ENCODE measurements at places on chromosomes 4 and X.

- no peak for DNase-seq
These were observed 35.4 kb downstream of the TBC1D14 start for GRCh38 chr4:6945052-6945409.

DNA sequence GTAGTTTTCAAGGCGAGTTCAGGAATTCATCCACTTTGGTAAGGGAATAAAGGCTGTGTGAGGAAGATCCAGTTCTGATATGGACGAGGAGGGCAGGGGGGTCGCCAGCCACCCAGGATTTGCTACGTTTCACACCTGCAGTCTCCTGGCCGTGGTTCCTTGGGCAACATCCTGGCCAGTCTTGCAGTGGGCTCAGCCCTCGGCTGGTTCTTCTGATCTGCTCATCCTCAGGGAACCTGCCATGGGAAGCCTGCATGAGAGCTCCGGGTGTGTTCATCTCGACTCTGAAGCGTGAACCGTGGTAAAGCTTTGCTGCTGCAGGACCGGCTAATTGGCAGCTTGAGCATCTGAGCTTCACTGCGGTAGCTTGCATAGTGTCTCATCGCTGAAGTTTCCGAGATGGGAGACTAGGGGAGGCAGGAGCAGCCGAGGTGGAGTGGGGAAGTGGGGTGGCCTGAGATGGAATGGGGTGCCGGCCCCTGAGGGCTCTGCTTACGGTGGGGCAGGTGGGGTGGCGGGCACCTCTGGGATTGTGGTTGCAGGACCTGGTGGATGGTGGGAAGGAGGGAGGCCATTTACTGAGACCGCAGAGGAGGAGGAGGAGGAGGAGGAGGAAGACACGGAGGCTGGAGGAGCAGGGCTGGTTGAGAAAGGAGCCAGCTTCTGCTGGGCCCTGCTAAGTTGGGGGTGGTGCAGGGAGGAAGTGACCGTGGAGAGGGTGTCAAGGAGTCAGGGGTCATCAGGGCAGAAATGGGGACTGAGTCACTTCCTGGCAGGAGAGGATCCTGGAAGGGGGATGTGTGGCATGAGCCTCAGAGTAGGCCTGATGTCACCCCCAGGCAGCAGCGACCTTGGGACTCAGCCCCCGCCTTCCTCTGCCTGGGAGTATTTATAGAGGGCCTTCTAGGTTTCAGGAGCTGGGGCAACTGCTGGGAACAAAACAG lies 213.1 kb upstream of the PSAPL1 start:
- DNase-seq = no peak

DNA sequence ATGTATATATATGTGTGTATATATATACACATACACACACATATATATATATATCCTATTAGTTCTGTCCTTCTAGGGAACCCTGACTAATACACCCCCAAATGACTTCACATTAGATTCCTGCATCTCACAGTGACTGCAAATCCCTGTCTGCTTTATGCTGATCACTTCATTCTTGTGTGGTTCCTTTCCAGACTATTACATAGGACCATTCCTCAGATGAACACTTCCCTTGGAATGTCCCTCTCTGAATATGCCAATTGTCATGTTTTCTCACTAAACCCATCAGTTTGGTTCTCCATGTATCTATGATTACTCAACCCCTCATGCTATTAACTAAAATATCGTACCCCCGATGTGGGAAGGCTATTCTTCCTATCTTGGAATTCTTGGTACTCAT lies 605.2 kb upstream of the NR3C2 start:
- no peak for DNase-seq

DNA sequence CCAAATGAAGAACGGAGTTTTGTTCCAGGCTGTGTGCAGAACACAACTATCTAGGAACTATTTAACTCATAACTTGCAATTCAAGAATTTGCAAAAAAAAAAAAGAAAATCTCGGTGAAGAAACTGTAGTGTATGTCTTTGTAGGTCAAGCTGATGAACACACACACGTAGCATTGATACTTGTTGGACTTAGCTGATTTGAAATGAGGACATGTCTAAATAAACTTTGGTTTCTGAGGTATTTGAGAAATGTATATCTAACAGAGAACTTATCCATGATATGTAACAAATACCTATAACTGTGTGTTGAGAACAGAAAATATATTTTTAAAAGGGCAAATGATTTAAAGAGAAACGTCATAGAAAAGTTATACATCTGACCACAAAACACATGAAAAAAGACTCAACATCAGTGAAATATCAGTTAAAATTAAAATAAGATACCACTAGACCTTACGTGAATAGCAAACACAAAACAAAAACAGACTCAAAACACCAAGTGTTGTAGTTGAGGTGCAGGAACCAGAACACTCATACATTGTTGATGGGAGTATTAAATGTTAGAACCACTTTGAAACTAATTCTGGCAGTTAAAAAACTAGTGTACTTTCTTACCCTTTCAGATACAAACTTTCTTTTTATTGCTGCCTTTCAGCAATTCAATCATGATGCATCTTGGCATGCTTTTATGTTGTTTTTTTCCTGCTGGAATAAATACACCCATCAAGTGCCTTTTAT lies 1535.8 kb upstream of the PCDH10 start:
- DNase-seq = no peak

GRCh38 chrX:1242891-1243402 lies 25.7 kb upstream of the CSF2RA start:
- DNase-seq = no peak

GRCh38 chr4:22334155-22334554 lies 181.7 kb downstream of the ADGRA3 start:
- DNase-seq = no peak

DNA sequence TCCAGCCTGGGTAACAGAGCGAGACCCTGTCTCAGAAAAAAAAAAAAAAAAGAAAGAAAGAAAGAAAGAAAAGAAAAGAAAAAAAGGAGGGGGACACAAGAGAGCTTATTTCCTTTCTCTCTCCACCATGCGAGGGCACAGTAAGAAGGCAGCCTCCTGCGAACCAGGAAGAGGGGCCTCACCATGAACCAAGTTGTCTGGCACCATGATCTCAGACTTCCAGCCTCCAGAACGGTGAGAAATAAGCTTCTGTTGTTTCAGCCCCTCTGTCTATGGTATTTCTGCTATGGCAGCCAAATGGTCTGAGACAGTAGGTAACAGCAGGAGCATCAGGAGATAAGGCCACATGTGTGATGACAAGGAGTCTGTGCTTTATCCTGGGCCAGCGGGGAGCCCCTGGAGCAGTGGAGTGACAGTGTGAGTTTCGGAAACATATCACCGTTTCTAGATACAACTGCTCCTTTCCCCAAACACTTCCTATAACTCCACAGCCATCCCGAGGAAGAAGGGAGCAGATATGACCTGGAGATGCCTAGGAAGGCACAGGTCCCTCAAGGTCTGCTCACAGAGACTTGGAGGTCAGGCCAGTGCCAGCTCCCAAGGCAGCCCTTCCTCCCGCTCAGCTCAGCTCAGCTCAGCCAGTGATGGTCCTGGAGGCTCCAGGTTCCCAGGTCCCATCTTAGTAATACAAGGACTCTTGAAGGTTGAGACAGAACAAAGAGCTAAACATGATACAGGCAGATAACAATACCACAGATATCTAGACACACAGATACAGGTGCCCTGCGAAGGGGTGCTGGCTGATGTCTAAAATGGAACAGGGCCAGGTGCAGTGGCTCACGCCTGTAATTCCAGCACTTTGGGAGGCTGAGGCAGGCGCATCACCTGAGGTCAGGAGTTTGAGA lies 17.7 kb downstream of the JAKMIP1 start:
- DNase-seq = no peak

GRCh38 chrX:67545893-67546495 lies 2.2 kb downstream of the AR start:
- DNase-seq = no peak

DNA sequence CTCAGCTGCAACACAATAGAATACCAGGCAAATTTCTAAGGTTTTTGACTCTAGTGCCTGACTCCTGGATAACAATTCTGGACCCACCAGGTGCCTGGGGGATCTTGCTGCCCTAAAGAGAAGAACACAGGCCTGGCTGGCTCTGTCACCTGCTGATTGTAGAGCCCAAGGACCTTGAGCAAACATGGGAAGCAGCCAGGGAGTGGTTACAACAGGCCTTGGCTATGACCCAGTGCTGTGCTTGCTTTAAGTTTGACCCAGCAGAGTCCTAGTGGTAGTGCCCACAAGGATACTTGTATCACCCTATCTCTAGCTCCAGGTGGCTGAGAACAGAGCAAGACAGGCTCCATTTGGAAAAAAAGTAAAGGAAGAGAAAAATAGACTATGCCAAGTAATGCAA lies 176.8 kb upstream of the DCAF12L2 start:
- no peak for DNase-seq

DNA sequence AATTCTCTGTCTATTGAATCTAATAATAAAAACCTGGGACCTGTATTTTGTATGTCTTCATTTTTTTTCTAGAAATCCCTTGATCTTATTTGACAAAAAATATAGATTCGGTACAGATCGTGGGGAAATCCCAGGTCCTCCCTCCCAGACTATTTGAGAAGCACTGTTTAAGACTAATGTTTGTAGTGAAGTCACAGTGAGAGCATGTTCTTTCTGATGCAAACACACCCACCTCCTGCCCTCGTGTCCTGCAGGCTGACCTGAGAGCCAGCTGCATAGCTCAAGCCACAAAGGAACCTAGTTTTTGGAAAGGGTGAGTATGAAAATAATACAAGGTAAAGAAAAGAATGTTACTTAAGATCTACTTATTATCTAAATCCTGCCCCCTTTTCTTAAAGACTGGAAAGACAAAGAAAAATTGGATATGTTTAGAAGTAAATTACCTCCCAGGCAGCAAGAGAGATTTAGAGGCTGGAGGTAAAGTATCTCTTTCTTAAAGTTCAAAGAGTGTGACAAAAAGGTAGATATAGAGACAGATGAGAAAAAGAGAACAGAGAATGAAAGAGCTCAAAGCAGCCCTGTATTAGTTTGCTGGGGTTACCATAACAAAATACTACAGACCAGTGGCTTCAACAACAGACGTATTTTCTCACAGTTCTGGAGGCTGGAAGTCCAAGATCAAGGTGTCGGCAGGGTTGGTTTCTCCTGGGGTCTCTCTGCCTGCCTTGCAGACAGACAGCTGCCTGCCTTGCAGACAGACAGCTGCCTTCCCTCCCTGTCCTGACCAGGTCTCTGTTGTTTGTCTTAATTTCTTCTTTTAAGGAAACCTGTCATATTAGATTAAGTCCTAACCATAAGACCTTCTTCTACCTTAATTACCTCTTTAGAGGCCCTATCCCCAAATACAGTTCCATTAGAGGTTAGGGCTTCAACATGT lies 20.4 kb upstream of the DCTD start:
- no peak for DNase-seq

GRCh38 chrX:118347131-118347530 lies 1.2 kb downstream of the WDR44 start:
- no peak for DNase-seq

GRCh38 chr4:94068753-94069719 lies 138.6 kb upstream of the SMARCAD1 start:
- DNase-seq = no peak

All from putamen (tissue), 1 donor.